ENCODE measurements at places on chromosomes 6 and 20.
A peak's percentile ranks its signal among the peaks of the same experiment; 100 is the strongest.

GRCh38 chr6:42784717-42785498, 3.1 kb downstream of the BICRAL start:
- DNase-seq = peak; percentile 26

DNA sequence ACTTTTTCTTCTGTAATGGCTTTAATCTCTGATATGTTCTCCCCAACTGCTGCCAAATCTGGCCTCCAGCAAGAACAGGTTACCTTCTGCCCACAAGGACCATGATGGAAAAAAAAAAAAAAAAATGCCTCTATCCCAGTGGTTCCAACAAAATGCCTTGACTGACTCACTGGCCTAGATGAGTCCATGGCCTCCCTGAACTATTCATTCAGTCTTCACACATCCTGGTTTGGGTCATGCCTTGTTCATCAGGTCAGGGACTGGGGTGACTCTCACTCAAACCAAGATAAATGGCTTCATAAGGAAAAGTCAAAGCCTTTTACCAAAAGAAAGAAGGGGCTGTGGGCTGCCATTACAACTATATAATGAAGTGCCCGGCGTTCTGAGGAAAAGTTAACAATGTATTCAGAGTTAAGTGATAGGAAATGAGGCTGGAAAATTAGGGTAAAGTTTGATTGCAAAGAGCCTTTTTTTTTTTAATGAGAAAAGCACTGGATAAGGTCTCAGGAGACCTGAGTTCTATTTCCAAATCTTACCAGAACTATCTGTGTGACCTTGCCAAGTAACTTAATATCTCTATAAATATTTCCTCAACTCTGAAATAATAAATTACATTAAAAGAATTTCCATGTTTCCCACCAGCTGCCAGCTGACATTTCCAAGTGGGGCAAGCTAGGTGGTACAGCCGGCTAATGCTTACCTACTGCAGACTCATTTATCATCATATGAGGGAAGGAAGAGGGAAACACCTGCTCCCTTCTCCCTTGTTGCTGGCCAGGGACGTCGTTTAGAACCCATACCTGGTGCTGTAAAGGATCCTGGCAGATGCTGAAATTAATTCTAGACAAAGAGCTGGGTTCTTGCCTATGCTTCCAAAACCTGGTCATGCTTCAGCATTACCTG, 380.0 kb upstream of the MARCKS start:
- no peak for DNase-seq

- no peak for DNase-seq
Observed at GRCh38 chr20:61436283-61436666, 184.2 kb downstream of the CDH4 start.

DNA sequence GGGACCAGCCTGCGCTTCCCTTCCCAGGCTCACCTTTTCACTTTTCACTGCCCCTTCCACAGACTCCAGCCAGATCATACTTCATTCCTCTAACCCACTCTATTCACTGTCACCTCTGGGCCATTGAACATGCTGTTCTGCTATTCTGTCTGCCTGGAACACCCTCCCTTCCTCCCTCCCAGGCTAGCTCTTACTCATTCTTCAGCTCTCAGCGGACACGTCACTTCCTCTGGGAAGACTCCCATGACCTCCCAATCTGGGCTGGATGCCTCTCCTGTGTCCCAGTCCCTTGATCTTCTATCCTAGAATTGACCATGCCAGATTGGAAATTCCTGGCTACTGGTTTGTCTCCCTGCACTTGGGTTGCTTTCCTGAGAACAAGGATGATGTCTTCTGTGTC, 5.0 kb downstream of the SLC12A5 start:
- DNase-seq = no peak

GRCh38 chr6:108546079-108547049, 14.4 kb upstream of the FOXO3 start:
- DNase-seq = no peak

- no peak for DNase-seq
Observed at GRCh38 chr6:17927705-17928104, 59.7 kb downstream of the KIF13A start.

GRCh38 chr20:5569021-5569420, 181.2 kb upstream of the SHLD1 start:
- DNase-seq = no peak

DNA sequence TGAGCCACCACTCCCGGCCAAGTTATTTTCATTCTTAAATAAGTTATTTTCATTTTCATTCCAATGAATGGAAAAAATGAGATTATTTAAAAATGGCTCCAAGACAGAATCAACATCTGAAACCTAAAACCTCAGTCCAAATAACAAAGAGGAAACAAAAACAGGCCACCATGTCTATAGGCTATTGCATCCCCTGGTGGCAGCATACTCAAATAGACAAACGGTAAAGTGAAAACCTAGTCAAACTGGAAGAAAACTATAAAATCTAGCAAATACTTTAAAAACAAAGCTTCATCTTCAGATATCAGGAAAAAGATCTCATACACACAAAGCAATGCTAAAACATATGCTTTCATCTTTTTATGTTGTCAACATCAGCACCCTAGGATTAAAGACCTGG, 20.9 kb downstream of the IL17A start:
- DNase-seq = no peak

- DNase-seq = peak; percentile 2
Observed at GRCh38 chr6:133553652-133554051, 312.5 kb downstream of the EYA4 start.

- DNase-seq = no peak
Observed at GRCh38 chr6:75931011-75931680, 141.3 kb downstream of the IMPG1 start.

- no peak for DNase-seq
Observed at GRCh38 chr20:51190783-51191180, 167.9 kb upstream of the KCNG1 start.

DNA sequence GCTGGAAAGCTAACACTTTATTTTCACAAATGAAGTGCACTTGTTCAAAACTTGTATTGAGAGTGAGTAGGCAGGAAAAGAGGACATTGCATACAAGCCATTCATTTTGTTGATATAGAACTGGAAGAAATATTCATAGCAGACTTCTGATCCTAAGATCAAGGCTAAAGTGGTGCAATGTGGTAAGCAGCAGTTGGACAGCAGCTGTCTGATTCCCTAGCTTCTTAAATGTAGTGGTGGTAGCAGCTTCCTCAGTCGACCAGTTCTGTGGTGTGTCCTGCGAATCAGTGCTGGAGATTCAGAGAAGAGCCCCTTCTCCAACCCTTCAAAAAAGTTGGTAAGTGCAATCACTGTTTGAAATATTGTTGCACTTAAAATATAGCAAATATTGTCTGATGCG, 281.7 kb upstream of the GJE1 start:
- DNase-seq = no peak

GRCh38 chr6:81857812-81858211, 105.3 kb upstream of the TENT5A start:
- DNase-seq = no peak

GRCh38 chr6:5950361-5950785, 56.4 kb downstream of the NRN1 start:
- DNase-seq = no peak

- DNase-seq = no peak
Observed at GRCh38 chr6:87922196-87922946, 125.3 kb upstream of the SPACA1 start.

GRCh38 chr6:52189974-52190373, 3.8 kb downstream of the IL17A start:
- no peak for DNase-seq

DNA sequence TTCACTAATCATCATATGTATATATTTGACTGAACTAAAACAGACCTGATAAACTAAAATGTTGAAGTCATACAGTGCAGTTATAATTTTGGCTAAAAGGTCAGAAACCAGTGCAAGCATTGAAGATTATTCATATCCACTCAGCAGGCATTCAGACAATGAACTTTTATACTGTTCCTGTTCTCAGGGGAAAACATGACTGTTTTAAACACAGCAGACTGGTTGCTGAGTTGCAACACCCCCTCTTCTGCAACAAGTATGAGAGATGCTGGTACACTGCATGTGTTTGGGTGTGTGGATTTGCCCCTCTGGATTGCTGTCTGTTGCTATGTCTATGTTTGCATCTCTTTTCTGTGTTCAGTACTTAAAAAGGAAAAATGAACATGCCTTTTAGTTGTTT, 206.8 kb downstream of the EYA4 start:
- DNase-seq = no peak

DNA sequence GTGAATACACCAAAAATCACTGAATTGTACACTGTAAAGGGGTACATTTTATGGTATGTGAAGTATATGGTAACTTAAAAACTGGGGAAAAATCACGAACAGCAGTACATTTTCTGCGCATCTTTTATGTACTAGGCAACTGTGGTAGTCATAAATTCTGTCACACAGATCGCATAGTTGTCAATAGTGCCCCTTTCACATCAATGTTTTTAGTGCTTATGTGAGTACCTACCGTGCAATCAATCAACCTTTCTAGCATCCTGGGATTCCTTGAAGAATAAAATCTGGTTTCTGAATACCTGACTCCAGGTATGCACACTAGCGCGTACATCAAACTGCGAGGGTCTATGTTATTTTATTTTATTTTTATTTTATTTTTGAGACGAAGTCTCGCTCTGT, 637 bp upstream of the RPF2 start:
- DNase-seq = peak; percentile 30

DNA sequence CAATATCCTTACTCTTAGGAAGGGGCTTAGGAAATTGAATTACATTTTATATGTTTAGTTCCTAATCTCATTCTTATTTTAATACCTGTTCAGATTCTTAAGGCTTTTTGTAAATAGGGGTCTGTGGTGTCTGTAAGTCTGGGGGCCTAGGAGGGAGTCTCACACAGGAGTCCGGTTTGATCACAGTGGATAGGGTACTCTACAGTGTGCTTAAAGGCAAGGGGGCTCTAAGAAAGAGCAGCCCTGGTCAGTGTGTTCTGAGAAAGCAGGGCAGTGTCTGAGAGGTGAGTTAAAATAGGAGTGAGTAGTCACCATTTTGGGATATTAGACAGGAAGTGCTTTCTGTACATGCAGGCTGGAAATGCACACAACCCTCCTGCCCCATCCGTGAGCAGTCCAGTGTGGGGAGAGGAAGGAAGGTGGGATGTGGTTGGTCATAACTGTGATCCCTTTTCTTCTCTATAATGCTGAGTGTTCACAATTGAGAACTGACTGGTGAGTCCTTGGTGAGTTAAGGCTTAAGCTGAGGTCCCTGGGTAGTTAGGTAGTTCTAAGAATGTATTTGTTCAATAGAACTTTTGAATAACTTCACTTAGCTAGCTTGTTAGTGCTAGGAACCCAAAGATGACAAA, 50.0 kb downstream of the CDKAL1 start:
- no peak for DNase-seq

DNA sequence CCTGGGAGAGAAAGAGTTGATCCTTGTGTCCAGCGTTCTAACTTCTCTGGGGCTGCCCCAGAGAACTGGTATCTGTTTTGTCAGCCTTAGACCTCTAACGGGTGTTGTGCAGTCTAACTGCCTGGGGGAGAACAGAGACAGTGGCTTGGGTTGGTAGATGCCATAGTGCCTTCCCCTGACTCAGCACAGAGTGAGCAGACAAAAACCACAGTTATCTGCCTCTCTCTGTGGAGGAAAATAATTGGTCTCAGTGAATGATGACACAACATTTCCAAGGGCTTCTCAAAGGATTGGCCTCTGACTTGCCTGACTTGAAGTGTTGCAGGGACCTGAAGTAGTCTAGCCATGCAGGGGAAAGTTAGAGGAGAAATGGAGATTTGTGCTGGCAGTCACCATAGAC, 226.2 kb upstream of the MAN1A1 start:
- DNase-seq = no peak

GRCh38 chr6:76166874-76167273, 94.4 kb upstream of the IMPG1 start:
- no peak for DNase-seq

DNA sequence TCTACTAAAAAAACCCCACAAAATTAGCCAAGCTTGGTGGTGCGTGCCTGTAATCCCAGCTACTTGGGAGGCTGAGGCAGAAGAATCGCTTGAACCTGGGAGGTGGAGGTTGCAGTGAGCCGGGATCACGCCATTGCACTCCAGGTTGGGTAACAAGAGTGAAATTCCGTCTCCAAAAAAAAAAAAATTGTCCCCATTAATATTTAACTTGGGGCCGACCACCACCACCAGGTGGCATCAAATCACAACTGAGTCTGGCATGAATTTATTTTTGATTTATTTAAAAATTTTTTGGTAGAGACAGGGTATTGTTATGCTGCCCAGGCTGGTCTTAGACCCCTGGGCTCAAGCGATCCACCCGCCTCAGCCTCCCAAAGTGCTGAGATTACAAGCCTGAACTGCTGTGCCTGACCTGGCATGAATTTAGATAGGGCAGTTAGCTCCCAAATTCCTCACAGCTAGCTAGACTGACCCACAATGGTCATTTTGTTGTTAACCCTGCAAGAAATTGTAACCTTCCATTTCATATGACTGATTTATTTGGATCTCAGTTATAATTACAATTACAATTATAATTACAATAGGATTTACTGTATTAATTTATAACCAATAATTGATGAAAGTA, 17.1 kb upstream of the BEND3 start:
- no peak for DNase-seq

- no peak for DNase-seq
Observed at GRCh38 chr6:38215225-38215624, 395.7 kb downstream of the ZFAND3 start.

- no peak for DNase-seq
Observed at GRCh38 chr20:21240394-21240793, 62.7 kb upstream of the XRN2 start.

DNA sequence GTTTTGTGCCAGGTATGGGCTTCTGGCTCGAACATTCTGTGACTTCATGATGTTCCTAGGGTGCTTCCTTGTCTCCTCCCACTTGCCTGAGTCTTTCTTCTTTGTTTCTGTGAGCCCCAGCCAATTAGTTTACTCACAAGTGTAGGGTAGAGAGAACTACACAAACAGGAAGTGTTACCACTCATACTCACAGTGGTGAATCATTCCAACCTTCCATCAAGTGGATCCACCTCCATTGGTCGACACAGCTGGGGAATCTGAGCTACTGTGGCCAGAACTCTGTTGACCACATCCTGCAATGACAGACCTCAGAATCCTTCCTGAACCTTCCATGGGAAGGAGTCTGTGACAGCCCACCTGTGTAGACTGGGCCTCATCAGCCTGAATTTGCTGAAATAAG, 76.8 kb downstream of the UNC5CL start:
- DNase-seq = no peak

GRCh38 chr6:27140999-27141528, 106.4 kb upstream of the PRSS16 start:
- DNase-seq = no peak

DNA sequence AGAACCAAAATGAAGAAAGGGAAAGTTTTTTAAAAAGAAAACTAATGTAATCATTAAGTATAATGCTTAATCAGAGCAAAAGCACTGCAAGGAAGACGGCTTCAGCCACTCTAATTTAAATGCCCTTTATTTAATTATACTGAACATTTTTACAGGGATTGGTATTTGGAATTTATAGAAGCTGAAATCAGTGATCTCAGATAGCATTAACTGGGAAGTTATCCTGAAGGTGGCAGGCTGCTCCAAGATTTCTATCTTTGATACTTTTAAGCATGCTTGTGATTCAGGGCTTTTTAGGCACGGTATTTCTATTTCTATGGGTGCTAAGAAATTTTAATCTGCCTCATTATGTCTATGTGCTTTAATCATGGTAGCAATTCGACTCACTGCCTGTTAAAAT, 1.3 kb upstream of the NDUFAF4 start:
- DNase-seq = no peak

Data from stimulated activated naive CD4-positive, alpha-beta T cell (primary cell).